ENCODE measurements at places on chromosomes 2 and 18. TPM values are rescaled to one million over a fixed set of nuclear protein-coding genes. Genes with fewer than 3 reads are reported as not detected.

The PIEZO2 gene
- not detected for total RNA-seq

The WBP1 gene
- total RNA-seq = 68.0 TPM

The HOXD13 gene
- total RNA-seq = not detected

The IL36A gene
- not detected for total RNA-seq

The MOGAT1 gene
- 0.35 TPM for total RNA-seq

The CRIM1 gene
- 154 TPM for total RNA-seq

The BCL2 gene
- total RNA-seq = 2.0 TPM

The VWC2L gene
- total RNA-seq = not detected

The ALK gene
- not detected for total RNA-seq

The FSHR gene
- not detected for total RNA-seq

The GCC2 gene
- total RNA-seq = 49.1 TPM

The IL36RN gene
- 1.0 TPM for total RNA-seq

The KYNU gene
- 44.5 TPM for total RNA-seq

The ATG9A gene
- total RNA-seq = 56.0 TPM

The MAL gene
- total RNA-seq = 171 TPM

The SS18 gene
- 52.2 TPM for total RNA-seq

The SERPINB13 gene
- not detected for total RNA-seq

The FBXO36 gene
- 3.6 TPM for total RNA-seq

The EMILIN2 gene
- 0.07 TPM for total RNA-seq

The SPAST gene
- total RNA-seq = 17.2 TPM

The KCNJ3 gene
- total RNA-seq = not detected

The RIOK3 gene
- 39.9 TPM for total RNA-seq

The CXCR1 gene
- total RNA-seq = not detected
